ENCODE measurements at places on chromosomes 3 and 15.

GRCh38 chr3:14511623-14512280 is 28.4 kb downstream of the GRIP2 start:
- no peak for DNase-seq

- no peak for DNase-seq
Observed at GRCh38 chr3:46717447-46718231, at the start of gene PRSS50. Gene PRSS50, minus strand, starts transcription at chr3:46717869. Its CDS starts 45 bp downstream, at chr3:46717824.

- no peak for DNase-seq
Observed at GRCh38 chr3:172321035-172321434, 127.2 kb downstream of the GHSR start.

DNA sequence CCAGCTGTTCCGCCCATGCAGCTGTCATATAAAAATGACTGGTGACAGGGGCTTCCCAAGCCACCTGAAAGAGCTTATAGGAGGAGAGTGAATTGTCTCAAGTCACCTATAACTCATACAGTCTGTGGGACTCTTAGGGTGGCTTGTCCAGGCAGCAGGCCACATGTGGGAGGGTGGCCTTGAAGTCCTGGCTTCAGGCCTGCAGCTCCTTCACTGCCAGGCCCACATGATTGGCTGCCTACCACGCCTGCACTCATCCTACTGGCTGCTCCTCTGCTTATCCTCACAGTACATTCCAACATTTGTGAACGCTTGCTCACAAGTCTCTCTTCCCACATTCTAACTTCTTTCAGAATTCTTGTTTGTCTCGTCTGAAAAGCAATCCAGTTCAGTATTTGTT is 41.1 kb upstream of the TIPARP start:
- no peak for DNase-seq

GRCh38 chr15:91488452-91488851 is 365.1 kb upstream of the SLCO3A1 start:
- no peak for DNase-seq

- DNase-seq: no peak
Observed at GRCh38 chr15:82174471-82175235, 87.9 kb downstream of the EFL1 start.

GRCh38 chr3:137150825-137151224 is 193.0 kb downstream of the IL20RB start:
- no peak for DNase-seq

DNA sequence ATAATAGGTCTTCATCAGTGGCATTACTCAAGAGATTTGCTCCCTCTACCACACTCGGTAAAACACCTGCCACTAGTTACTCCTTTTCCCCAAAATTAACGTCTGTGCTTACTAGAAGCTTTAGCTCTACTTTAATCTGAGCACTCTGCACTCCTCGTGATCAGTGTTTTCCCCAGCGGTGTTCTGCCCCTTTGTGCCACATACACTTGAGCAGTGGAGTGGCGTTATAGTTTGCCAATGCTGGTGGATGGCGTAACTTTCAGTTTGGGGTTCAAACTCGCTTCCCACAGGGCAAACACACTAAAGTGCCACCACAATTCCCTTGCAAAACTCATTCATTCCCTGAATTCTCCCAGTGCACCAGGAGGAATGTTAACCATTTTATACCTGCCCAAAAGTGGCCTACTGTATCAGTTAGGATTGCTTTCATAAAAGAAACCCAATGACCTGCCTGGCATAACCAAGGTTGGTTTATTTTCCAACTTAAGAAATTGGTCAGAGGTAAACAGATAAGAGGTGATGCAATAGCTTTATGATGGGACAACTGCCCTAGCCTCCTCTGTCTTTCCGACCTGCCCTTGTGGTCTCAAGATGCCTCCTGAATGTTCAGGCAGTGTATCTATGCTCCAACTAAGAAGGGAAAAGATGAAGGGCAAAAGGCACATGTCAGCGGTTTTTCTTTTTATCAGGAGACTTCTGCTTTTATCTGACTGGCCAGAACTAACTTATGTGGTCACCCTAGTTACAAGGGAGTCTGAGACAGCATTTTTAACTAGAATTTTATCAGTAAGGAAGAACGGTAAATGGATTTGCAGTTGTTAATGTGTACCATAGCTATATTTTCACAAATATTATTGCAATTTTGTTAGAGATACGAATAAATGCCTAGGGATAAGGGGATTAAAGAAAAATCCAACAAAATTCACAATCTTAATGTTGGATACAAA is 83.9 kb downstream of the FSIP1 start:
- no peak for DNase-seq
